ENCODE measurements at places on chromosomes 2 and 18.

DNA sequence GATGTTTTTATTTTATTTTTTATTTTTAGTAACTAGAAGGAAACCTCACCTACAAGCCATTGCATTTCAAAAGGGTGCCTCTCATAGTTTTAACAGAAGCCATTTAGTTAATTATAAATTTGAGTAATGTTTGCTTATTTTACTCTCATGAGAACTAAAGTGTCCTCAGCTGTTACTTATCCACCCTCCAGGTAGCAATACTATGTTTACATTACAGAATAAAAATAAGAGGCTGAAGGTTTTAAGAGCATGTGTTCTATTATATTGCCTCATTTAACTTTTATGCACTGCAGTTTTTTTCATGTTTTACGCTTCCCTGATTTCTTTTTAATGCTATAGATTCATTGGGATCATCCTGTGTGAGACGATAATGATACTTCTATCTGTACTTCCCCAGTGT lies 235.5 kb downstream of the THSD7B start:
- DNase-seq: no peak

DNA sequence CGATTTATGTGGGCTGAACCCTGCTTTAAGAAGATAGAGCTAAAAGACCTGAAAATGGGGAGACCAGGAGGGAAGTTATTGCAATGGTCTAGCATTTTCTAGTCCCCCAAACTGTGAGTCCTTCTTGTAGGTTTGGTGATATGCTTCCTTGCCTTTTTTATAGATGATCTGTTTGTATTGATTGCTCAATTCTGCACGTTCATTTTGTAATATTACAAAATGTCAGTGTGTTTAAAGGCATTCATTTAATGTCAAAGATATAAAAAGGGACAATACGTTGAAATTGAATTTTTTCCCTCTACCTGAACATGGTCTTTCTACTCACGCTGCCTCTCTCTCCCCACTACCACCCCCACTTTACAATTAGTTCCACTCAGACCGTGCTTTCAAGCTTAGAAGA lies 5.6 kb upstream of the FIGN start:
- no peak for DNase-seq

- no peak for DNase-seq
Measured at GRCh38 chr2:126850940-126851339, 47.8 kb upstream of the TEX51 start.

- no peak for DNase-seq
Measured at GRCh38 chr18:41643427-41643826, 311.6 kb upstream of the PIK3C3 start.

DNA sequence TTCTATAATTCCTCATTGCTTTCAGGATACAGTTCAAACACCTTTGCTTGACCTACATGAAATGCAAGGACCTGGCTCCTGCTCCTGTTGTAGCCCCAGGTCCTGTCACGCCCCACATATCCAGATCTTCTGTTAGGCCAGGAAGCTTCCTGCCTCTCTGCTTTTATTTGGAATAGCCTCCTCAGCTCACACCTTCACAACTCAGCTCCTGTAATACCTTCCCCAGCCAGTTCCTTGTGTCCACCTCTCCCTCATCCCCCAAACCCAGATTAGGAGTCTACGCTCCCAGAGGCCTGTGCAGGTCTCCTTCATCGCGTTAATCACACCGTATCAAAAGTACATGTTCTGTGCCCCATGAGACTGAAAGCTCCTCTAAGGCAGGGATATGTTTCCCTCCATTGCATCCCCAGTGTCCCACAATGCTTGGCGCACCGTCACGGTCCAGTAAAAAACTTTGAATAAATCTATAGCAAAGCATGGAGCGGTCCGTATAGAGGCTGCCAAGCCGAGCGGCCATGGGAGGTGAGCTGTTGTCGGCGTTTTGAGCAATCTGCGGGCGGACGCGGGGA lies 371 bp downstream of the MDH1B start:
- no peak for DNase-seq

DNA sequence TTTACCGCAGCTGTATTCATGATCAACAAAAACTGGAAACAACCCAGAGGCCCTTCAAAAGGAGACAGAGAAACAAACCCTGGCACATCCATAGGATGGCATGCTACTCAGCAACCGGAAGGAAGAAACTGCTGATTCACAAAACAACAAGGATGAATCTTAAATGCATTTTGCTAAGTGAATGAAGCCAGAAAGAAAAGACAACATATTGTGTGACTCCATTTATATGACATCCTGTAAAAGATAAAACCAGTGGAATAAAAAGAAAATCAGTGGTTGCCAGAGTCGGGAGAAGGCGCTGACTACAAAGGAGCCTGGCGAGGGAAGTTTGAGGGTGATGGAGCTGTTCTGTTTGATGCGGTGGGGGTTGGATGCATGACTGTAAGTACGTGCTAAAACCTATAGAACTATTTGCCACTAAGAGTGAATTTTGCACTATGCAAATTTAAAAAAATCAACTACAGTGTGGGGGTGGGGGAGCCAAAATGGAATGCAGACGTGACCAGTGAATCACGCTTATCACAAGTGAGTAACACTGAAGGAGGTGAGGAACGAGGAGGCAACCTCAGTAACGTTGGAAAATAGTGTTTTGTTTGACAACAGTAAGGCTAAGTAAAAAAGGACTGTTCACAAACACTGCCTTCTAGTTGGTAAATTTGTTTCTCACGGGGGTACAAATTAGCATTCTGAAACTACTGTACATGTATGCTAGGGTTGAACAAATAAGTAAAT lies 108.9 kb downstream of the INHBB start:
- no peak for DNase-seq

DNA sequence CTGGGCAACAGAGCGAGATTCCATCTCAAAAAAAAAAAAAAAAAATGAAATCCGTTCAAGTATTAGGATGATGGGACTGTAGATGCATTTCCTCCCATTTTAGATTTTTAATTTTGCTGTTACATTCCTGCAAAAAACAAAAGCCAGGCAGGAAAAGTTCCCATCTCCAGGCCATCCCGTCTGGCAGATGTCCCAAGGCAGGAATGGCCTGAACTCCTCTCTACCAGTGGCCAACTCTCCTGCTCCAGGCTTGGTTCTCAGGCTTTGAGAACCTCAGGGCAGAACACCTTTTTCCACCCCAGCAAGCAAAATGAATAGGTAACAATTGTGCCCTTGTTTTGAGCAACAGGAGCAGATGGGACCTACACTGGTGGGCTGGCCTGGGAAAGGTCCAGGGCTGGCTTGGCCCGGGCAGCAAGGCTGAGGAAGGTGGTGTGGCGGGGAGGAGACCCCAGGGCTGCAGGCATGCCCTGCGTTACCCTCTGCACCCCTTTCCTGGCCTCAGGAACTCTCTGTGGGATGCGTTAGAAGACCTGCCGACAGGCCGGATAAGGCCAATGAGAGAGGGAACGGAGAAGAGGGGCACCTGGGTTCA lies 86.0 kb downstream of the FAM210A start:
- DNase-seq: no peak

- no peak for DNase-seq
Measured at GRCh38 chr2:54569745-54570301, 113.7 kb downstream of the SPTBN1 start.

- DNase-seq: no peak
Measured at GRCh38 chr2:122749405-122749804, 994.0 kb downstream of the TSN start.

DNA sequence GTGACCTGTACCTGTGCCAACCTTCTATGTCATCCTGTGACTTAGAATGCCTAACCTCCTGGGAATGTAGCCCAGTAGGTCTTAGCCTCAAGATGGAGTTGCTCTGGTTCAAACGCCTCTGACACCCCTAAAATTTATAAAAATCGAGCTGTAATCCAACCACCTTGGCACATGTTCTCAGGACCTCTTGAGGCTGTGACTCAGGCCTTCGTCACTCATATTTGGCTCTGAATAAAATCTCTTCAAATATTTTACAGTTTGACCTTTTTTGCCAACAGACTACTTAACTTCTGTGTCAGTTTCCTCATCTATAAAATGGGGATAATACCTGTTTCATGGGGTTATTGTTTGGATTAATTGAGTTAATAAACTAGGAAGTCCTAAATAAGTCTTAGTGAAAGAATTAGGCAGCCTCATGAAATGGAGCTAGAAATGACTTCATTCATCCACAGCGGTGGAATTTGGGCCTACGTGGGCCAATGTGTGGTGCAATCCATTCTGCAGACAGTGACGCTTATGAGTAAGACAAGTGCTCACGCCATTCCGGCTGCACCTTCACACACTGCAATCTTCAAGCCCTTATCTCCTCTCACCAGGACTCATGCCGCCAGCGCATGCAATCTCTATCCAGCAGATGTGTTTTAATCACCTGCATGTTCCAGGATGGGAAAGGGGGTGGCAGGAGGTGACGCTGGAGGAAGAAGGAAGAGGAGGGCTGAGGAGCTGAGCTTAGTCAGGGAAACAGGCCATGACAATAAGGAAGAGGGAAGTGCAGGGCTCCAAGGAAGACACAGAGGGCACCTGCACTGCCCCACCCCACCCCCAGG lies 2.0 kb upstream of the UBE2F start:
- DNase-seq: no peak

- DNase-seq: no peak
Measured at GRCh38 chr2:232234922-232235615, 143.5 kb upstream of the ALPP start.

- no peak for DNase-seq
Measured at GRCh38 chr2:127255146-127255545, 35.0 kb upstream of the CYP27C1 start.

DNA sequence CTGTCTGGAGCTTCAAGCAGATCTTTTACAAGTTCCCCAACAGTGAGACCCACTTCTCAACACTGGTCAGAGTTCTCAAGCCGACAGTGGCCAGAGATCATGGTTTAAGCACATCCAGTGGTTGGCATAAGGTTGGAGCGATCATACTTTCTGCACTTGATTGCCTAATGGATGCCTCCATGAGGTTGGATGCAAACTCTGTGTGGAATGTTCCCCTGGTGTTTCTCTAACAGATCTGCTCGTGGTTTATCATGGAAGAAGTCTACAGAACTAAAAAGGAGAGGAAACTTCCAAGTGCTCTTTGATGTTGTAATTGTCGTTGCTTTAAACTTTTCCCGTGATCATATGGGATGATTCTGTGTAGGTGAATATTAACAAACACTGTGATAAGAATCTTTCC lies 60.7 kb downstream of the SH3RF3 start:
- no peak for DNase-seq

GRCh38 chr18:40875101-40875615 lies 1079.9 kb upstream of the PIK3C3 start:
- no peak for DNase-seq

GRCh38 chr2:204203704-204204103 lies 267.1 kb downstream of the ICOS start:
- DNase-seq: no peak

- DNase-seq: no peak
Measured at GRCh38 chr2:70035344-70035844, 51.9 kb upstream of the PCBP1 start.

DNA sequence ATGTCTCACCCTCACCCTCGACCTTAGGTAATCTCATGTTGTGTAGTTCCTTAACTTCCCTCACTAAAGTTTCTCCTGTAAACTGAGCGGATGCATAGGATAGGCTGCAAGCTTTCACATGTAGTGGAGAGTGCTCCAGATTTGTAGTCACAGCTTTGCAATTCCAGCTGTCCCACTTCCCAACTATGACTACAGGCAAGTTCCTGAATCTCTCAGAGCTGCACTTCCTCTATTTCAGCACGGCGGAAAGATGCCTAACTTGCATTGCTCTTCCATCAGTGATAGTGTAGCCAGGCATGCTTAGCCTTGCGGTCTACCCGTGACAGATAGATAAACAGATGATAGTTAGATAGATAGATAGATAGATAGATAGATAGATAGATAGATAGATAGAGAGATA lies 183.1 kb upstream of the CCDC68 start:
- no peak for DNase-seq

- no peak for DNase-seq
Measured at GRCh38 chr2:143217512-143218115, 88.4 kb downstream of the ARHGAP15 start.

DNA sequence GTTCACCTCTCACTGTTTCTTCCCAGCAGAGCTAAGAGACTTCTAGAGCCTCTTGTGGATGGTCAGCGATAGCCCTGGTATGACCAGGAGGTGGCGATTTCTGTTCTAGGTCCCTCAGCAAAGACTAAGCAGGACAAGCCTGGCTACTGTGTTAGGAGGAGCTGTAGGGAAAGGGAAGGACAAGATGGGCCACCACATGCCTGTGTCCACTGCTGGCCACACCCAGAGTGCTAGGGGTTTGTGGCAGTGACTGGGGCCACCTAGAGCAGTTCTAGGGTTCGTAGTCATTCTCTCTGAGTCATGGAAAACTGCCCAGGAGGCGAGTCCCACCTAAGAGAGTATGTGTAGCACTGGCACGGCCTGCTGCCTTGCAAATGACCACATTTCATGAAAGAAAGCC lies 179.4 kb downstream of the ALPK2 start:
- DNase-seq: no peak

DNA sequence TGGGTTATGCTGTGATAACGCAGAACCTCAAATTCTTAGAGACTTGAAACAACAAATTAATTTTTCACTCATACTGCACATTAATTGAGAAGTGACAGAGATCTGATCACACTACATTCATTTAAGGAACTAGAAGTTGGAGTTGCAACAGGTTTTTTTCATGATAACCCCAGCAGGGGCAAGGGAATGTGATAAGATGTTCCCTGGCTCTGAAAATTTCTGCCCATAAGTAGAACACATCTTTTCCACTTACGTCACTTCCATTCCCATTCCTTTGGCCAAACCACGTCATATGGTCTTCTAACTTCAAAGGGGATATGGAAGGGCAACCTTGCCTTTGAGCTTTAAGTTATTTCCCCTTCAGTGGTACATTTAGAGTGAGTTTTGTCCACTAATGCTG lies 29.7 kb upstream of the PSME4 start:
- DNase-seq: no peak

- DNase-seq: no peak
Measured at GRCh38 chr18:42351455-42351854, 396.4 kb downstream of the PIK3C3 start.

GRCh38 chr2:112754564-112754963 lies 9.8 kb downstream of the CKAP2L start:
- no peak for DNase-seq

GRCh38 chr2:171327043-171327496 lies 106.7 kb downstream of the METTL8 start:
- no peak for DNase-seq

DNA sequence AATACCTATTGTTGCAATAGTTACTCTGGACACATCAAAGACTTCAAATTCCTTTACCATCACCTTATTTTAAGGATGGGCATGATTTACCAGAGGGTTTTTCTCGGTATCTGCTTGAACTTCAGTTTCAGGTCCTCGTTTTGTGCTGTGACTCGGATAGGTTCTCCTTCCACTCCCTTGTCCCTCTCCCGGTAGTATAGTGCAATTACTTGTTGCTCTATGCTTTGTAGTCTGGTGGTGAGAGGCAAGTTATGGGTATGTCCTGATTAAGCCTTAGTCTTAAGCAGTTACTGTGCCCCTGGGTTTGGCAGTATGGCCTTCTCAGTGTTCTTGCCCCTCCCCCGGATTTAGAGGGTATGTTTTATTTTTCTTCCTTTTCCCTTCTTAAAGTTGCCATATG lies 96.6 kb downstream of the RHBDD1 start:
- no peak for DNase-seq

GRCh38 chr2:140990416-140990815 lies 1140.4 kb downstream of the LRP1B start:
- no peak for DNase-seq

Measured in stimulated activated CD4-positive, alpha-beta T cell treated with anti-CD3 and anti-CD28 coated beads, Interleukin-2, amount 100 ng/mL, for 24 hours (primary cell).